ENCODE measurements at places on chromosomes 2 and 18.

- no peak for DNase-seq
Observed at GRCh38 chr2:54470266-54470938, 14.3 kb downstream of the SPTBN1 start.

DNA sequence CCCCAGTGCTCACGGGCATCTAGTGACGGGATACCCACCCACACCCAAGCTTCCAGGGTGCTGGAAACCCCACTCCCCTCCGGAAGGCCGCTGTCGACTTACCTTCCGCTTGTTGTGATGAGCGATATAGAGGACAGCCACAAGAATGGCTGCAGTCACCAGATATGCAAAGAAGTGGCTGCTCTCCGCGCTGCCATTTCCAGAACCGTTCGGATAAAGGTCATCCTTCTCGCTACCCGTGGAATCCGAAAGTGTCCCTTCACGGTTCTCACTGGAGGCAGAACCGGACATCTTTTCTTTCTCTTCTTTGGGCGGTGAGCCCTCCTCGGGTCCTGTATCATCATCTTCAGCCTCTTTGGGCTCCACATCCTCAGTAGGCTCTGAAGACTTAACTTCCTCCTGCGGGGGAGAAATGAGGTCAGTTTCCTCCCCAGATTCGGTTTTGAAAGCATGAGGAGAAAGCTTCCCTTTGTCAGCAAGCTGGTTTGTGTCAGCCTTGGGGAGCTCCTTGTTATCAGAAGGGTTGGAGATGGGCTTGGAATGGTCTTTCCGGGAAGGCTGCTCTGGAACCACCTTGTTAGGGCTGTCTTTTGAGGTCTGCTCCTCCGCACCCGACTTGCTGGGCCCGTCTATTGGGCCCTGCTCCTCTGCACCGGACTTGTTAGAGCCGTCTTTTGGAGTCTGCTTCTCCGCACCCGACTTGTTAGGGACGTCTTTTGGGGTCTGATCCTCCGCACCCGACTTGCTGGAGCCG is 1.2 kb downstream of the TGOLN2 start:
- DNase-seq: no peak

DNA sequence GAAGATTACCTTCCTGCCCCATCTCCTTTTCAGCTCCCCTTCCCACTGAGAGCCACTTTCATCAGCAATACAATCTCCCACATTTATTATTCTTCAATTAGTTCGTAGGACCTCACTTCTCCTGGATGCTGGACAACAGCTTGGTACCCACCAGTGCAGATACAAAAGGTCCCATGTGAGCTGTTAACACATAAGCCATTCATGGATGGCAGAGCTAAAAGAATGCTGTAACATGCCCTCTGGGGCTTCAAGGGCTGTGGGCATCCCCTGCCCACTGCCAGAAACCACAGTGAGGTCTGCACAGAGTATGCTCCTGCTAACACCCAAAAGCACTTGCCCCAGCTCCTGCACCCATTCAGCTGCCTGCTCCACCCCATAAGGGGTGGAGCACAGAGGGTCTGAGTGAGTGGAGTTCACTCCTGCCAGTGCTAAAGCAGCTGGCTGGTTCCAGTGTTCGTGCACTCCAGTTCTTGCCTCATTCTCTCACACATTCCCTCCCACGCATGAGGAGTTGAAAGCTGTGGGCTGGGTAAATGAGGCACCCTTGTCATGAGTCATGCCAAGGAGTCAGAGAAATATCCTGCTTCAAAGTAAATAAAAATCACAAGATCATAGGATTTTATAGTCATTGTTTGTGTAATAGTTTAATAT is 305.9 kb upstream of the TMEFF2 start:
- DNase-seq: no peak

- peak; percentile 82 for DNase-seq
Observed at GRCh38 chr2:96665083-96665569, 22.6 kb downstream of the FER1L5 start.

DNA sequence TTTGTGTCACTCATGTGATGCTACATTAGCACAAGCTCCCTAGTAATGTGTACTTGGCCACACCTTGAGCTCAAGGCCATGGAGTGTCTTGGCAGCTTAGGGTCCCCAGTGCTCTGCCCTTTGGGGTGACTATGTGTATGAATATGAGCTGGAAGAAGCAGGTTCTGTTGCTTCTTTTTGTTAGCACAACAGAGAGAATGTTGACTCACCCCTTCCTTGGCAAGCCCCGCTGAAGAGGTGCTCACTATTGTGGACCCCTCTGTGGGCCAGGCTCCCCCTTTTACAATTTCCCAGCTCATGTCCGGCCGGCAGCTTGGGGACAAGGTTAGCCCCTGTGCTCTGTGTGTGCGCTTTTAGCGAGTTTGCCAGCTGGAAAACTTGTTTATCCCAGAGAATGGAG is 48.1 kb downstream of the DGKD start:
- DNase-seq: no peak
